ENCODE measurements at places on chromosomes 2 and 18.

DNA sequence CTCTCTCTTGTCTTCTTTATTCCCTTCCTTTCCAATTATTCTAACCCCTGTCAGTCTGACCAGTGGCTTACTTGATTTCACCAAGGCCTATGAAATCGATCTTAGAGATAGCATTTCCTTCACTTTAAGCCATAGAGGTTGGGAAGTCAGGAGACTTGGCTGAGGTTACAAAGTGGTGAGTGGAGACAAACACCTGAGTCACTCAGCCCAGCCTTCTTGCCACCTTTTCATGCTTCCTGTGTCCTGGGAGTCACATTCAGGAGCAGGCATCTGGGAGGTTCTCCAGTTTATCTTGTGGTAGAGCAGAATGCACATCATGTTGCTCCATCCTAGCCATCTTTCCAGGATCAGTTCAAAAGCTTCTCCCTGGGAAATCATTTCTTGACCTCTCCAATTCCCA is 59.1 kb downstream of the VSNL1 start:
- DNase-seq = no peak

DNA sequence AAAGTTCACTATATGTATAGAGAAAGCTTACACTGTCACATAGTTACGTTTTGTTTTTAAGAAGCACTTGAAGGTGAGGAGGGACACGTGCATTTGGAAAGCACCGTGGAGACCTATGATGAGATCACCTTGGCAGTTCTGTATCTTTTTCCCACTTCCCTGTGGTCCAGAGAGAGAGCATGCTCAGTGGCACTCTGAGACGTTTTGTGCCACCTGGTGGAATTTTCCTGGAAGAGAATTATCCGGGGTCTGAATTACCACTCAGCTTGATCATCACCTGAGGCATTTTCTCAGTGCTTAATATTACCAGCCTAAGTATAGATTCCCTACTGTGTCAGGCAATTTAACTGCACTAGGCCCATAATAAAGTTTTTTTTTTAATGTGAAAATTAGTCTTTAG is 469.4 kb upstream of the SMIM21 start:
- DNase-seq = no peak

DNA sequence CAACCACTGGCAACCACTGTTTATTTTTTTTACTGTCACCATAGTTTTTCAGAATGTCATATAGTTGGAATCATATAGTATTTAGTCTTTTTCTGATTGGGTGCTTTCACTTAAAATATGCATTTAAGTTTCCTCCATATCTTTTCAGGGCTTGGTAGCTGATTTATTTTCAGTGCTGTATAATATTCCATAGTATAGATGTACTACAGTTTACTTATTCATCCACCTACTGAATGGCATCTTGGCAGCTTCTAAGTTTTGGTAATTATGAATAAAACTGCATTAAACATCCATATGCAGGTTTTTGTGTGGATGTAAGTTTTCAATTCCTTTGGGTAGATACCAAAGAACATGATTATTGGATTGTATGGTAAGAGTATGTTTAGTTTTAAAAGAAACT is 23.0 kb downstream of the CFAP221 start:
- DNase-seq = no peak

GRCh38 chr2:118973542-118973951 is 31.6 kb downstream of the MARCO start:
- no peak for DNase-seq

GRCh38 chr2:110679865-110680264 is 2.0 kb upstream of the BUB1 start:
- no peak for DNase-seq

GRCh38 chr2:13240789-13241487 is 524.2 kb downstream of the TRIB2 start:
- no peak for DNase-seq

DNA sequence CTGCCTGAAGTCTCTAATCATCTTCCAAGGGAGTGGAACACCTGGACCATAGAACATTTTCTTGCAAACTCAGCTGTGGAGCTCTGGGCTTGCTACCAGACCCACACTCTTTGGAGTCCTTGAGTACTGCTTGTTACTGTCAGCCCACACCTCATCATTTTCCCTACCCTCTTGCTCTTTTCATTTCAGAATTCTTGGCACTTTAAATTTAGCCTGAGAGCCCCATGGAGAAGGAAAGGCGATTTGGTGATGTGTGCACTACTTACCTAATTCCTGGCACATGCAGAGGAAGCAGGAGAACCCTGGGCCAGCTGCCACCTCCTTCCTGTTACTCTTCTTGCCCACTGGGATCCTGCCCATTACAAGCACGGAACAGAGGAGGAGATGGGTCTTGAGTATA is 31.7 kb downstream of the TMEM178A start:
- DNase-seq = no peak

- DNase-seq = no peak
Observed at GRCh38 chr2:18829251-18829902, 240.0 kb upstream of the NT5C1B start.

DNA sequence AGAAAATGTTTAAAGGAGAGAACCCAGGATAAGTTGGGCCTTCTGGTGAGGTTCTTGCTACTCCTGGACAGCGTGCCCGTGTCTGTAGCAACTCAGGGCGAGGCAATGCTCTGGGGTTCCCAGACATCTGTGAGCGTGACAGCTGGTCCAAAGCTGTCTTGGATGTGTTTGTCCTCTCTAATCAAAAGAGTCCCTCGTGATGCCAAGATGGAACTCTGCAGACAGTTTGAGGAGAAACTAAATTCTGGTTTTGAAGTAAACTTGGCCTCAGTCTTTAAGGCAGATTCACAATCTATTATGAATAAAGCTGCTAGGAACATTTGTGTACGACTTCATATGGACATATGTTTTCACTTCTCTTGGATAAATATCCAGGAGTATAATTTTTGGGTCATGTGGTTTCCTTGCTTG is 47.3 kb downstream of the TMEM17 start:
- no peak for DNase-seq

DNA sequence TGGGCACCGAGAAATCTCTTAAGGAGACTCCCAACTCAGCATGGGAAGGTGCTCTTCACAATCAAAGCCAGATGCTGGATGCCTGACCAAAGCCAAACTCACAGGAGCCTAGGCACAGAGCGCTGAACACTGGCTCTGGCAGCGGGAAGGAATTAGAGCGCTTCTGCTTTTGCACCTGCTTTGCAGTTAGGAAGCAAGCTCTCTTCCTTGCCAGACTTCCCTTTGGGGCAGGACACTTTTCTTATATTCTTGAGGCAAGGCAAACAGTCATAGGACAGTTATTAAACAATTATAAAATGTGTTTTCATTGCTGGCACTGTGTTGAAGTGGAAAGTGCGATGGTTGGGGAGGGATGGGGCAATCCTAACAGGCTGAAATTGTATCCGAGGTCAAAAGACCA is 79.6 kb upstream of the DNMT3A start:
- no peak for DNase-seq

DNA sequence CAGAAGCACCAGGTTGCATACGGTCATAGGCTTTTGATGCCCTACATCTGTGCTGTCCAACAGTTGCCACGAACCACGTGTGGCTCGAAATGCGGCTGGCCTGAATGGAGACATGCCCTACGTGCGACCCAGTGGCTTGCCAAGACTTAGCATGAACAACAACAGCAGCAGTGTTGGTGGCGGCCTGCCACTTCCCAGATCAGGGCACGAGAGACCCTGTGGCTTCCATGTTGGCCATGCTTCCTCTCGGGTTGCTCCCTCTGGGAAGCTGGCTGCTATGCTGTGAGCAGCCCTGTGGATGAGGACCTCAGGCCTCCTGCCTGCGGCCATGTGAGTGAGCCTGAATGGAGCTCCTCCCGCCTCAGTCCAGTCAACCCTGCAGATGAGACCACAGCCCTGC is 212.3 kb downstream of the HDAC4 start:
- DNase-seq = no peak

GRCh38 chr2:233063269-233063975 is 3.3 kb downstream of the INPP5D start:
- no peak for DNase-seq

- DNase-seq = no peak
Observed at GRCh38 chr2:222912117-222912516, 51.3 kb downstream of the ACSL3 start.

- DNase-seq = no peak
Observed at GRCh38 chr2:86143307-86143706, 37.3 kb downstream of the PTCD3 start.

- no peak for DNase-seq
Observed at GRCh38 chr2:11329776-11330175, 14.7 kb downstream of the ROCK2 start.

GRCh38 chr2:119517433-119517832 is 6.8 kb downstream of the SCTR start:
- DNase-seq = peak; percentile 18

GRCh38 chr18:58520969-58521368 is 107.9 kb downstream of the ALPK2 start:
- no peak for DNase-seq

DNA sequence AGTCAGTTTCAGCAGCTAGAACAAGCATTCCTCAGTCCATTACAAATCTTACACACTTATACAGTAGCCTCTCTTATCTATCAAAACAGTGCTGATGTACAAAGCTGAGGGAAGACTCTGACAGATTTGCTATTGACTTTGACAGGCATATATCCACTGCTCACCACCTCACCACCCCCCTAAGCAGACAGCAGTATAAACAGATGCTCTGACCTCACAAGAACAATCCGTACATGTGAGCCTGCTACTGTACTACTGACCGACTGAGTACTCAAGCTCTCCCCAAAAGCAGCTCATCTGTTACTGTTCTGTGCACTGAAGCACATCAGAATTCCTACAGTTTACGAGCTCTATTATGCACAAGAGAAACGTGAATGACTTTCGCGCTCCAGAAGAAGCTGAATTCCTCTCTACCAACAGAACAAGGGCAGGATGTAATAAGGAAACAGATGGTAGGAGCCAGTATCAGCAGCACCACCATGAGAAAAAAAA is 95.6 kb upstream of the PDE1A start:
- no peak for DNase-seq

DNA sequence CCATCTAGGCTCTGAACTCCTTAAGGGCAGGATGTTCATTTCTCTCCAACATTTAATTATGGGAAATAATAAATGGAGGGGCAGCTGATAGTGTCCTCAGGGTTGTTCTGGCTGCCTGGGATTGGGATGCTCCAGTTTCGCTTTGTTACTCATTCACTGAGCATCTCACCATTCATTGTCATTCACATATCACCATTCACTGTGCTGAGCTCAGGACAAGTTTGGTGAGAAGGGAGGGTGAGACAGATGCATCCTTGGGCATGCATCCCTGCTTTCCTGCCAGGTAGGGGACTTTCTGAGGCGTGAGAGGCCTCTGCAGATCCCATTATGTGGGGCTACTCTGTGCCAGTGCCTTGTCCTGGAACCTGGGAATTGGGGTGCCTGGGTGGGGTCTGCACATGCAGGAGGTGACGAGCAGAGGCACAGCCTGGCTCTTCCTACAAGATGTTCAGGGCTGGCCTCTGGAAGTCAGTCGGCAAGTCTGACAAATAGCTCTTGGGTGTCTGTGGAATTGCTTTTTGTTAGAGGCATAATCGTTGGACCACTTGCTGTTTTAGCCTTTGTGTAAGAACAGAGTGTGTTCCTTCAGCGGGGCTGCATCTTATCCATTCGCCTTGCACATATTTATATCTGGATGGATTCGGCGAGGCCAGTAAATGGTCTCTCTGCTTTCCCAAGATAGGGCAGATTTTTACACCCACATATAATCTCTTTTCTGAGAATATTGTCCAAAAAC is 323.2 kb upstream of the THSD7B start:
- no peak for DNase-seq

- no peak for DNase-seq
Observed at GRCh38 chr2:2226326-2226725, 104.7 kb downstream of the MYT1L start.

GRCh38 chr2:68196120-68196716 is 38.5 kb downstream of the PNO1 start:
- DNase-seq = peak; percentile 10

GRCh38 chr18:80178935-80179818 is 68.1 kb downstream of the PARD6G start:
- DNase-seq = no peak

GRCh38 chr18:75211626-75211952 is 992 bp downstream of the TSHZ1 start:
- no peak for DNase-seq

- no peak for DNase-seq
Observed at GRCh38 chr2:175595139-175595538, 406.9 kb downstream of the LNPK start.

DNA sequence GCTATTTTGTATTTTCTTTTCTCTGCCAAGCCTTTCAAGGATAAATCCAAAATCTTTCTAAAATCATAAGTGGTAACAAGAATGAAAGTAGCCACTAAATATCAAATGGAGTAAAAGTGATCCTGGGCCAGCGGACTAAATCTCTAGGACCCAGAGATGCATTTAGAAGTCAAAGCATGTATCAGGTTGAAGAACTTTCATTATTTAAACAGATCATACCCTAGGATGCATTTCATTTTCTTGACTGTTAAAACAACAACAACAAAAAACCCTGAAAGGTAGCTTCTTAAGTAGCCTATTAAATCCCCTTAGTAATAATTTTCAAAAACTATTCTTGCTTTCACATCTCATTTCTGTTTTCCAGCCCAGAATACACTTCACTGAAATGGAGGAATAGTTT is 4.8 kb upstream of the POU3F3 start:
- no peak for DNase-seq

GRCh38 chr2:127811397-127812321 is 688 bp upstream of the WDR33 start:
- no peak for DNase-seq

DNA sequence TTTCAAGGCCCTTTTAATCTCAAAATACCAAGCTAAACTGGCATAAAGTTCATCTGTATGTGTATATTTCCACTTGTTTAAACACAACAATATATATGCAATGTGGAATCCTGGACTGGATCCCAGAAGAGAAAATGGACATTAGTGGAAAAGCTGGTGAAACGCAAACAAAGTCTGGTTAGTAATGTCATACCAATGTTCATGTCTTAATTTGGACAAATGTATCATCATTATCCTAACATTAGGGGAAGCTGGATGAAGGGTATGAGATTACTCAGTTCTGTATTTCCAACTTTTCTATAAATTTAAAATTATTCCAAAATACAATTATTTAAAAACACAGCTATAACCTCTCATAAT is 3.8 kb downstream of the SP3 start:
- no peak for DNase-seq

- DNase-seq = no peak
Observed at GRCh38 chr2:49426996-49427395, 272.7 kb upstream of the FSHR start.

DNA sequence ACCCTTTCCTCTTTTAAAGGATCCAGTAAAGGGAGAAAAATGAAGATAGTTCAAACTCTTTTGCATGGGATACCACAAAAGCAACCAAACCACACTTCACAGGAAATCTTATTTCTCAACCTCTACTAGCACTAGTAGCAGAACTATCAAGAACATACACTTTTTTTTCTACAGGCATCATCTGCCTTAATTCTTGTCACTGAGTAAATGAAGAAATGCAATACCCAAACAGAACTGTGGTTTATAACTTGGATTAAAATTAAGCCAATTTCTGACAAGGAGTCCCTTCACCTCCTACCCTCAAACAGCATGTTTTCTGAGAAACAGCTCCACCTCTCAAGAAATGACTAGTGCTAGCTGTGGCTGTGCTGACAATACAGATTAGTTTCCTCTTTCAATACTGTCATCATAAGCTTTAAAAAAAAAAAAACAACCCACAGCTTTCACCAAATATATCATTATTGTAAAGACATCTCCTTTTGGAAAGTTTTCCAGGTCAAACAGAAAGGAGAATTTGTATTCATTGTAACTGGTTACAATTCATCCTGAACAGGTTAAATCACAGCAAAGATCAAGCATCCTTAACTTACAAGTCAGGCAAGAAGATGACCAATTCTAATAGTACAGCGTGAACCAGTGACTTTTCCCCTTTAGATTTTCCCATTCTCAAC is 44.4 kb downstream of the PTPN2 start:
- no peak for DNase-seq
